ENCODE measurements at places on chromosomes 6 and 20. TPM values are rescaled to one million over a fixed set of nuclear protein-coding genes. Genes with fewer than 3 reads are reported as not detected.

- no peak for DNase-seq
Measured at GRCh38 chr20:51461306-51461705, 81.2 kb downstream of the NFATC2 start.

DNA sequence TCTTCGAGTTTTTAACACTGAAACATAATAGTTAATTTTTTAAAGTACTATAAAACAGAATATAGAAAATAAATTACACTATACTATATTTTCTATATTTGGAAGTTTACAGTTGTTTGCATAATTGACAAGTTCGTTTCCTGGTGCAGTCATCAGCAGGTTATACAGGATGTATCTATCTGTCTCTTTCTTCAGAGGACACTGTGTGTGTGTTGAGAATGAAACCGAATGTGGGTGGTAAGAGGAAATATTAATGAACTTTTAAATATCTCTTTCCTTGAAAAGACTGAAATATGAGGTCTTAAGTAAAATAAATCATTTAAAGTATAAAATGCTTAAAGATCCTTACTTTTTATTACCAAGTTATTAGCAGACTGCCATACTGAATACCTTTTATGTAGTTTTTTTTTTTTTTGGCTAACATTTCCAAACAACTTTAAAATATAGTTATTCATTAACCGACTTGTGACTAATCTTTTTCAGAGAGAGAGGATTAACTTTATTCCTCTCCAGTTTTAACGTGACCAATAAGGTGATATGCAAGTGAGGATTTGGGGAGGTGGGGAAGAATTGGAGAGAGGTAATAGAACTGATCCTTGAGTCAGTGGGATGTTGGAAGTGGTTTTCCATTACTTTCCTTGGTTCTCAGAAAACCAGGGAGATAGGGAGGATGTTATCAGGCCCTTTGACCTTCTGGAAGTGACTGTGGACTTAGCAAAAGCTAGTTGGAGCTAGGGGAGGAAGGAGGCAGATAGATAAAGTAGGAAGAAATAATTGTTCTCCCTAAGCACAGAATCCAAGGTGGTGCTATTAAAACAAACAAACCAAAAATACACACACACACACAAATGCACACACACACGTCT lies 380.0 kb upstream of the FLRT3 start:
- DNase-seq: no peak

Gene WFDC12
- total RNA-seq: not detected

DNA sequence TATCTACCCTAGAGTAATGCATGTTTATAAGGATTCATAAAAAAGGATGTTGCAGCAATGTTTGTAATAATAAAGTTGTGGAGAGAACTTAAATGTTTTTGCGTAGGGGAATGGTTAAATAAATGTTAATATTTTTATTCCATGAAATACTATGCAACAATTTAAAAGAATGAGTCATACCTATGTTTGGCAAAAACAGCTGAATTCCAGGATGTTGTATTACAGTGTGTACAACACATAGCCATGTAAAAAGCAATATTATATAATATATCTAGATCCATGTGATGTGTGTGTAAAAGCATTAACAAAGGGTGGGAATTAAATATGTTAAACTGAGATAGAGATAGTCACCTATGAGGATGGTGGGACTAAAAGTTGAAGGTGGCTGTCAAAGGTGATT lies 21.1 kb upstream of the PKIB start:
- DNase-seq: peak; percentile 19

DNA sequence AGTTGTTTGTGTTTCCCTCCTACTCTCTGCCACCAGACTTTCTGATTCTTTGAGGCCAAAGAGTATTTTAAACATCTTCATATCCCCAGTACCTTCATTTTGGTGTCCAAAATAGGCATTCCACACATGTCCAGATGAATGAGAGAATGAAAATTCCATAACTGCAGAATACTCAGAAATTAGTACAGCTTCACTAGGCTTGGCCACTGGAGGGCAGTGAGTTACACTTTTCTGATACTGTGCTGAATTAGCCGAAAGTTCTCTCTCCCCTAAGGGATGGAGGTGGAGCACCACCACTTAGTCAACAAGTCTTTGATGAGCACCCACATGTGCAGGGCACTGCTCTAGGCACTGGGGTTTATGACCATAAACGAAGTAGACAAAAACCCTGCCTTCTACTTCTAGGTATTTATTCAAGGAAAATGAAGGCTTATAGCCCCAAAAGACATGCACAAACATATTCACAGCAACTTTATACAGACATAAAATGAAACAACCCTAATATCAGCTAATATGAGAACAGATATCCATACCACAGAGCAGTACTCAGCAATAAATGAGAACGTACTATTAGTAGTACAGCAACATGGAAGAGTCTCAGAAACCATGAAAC lies 46.1 kb upstream of the TMEM217 start:
- DNase-seq: peak; percentile 64

DNA sequence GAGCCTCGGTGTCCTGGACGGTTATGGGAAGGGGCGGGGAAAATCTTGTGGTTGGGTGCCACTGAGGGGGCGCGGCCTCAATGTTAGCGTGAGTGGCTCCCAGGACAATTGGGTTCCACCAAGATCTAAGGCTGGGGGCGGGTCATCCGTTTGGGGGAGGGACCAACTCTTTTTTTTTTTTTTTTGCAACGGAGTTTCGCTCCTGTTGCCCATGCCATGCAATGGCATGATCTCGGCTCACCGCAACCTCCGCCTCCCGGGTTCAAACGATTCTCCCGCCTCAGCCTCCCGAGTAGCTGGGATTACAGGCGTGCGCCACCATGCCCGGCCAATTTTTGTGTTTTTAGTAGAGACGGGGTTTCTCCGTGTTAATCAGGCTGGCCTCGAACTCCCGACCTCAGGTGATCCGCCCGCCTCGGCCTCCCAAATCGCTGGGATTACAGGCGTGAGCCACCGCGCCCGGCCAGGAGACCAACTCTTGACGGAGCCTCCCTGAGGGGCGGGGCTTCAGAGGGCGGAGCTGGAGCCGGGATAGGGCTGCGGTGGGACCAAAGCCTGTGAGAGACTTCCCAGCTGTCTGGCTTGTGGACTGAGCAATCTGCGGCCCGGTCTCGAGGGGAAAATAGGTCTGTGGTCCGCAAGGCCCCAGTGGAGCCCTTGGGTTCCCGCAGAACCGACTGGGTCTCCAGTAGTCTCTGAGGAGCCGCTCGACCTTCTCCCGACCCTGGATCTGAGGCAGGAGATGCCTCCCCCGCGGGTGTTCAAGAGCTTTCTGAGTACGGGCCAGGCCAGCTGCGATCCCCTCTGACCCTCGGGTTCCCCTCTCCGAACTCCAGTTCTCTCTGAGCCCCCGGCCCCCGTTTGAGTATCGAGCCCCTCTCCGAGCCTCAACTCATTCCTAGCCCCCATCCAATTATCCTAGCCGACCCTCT lies 1.1 kb downstream of the SPAG4 start:
- DNase-seq: peak; percentile 91

Gene SLC26A8
- not detected for total RNA-seq

DNA sequence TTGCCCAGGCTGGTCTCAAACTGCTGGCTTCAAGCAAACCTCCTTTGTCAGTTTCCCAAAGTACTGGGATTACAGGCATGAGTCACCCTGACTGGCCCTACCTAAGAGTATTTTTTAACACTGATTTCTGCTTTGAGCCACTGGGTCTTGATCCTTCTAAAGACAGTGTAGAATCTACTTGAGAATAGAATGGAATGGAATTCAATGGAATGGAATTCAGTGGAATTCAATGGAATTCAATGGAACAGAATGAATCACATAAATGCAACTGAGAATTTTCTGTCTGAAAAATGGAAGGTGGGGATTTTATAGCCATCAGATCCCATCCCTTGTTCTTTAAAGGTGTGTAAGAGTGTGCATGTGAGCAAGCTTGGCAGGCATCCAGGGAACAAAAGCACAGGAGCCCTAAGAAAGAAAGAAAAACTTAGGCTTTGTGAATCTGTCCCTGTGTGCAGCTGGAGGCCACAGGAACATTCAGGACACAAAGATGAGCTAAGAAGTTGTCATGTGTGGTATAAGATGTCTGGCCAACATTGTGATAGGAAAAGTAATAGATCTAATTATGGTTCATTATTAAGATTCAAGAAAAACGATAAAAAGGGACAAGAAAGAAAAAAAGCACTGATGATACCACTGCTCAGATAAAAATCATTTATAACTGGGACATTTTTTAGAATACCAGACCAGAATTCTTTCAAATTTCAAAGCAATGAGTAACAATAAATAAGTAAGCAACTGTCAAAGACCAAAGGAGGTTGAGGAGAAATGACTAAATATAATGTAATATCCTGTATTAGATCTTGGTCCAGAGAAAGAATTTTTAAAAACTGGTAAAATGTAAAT lies 681.0 kb upstream of the GJE1 start:
- peak; percentile 70 for DNase-seq

DNA sequence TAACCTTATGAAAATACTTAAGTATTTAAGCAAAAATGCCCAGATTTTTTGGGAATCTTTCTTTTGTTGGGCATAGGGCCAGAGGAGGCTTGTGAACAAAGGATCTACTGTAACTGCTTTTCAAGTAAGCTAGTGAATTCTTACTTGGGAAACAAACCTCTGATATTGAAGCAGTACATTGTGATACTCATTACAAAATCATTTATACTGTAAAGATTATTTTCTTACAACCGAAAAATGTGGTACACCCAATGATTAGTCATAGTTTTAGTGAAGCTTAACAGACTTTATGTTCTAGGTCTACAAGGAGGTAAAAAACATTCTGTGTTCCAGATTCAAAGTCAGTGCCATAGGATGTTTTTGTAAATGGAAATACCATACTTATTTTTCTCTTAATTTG lies 272.9 kb upstream of the KCNQ5 start:
- DNase-seq: peak; percentile 29

Gene ANKRD6
- 5.6 TPM for total RNA-seq

GRCh38 chr20:5072756-5073659 lies 46.8 kb downstream of the PCNA start:
- DNase-seq: peak; percentile 98

Gene ZNF165
- 12.1 TPM for total RNA-seq

DNA sequence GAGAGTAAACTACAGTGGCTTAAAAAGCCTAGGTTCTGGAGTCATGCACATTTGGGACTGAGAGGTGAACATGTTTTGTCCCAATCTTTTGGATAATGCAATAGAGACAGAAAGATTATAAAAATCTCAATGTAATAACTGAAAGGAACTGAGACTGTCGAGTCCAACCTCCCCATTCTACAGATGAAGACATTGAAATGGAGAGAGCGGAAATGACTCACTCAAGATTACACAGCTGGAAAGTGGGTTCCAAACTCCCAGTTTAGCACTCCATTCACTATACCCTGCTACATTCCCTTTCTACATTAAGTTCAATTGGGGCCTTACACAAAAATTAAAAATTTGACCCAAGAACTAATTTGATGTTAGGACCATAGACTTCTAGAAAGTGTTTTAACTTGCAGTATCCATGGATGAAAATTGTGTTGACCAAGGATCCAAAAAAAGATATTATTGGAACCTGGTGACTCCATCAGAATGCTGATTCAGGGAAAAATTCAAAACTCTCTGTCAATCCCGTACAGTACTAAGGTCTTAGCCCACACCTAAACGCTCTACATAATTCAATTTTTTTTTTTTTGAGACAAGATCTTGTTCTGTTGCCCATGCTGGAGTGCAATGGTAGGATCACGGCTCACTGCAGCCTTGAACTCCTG lies 1.5 kb upstream of the ILRUN start:
- no peak for DNase-seq

Gene HDGFL1
- not detected for total RNA-seq

GRCh38 chr6:19857139-19857538 lies 20.0 kb downstream of the ID4 start:
- no peak for DNase-seq

DNA sequence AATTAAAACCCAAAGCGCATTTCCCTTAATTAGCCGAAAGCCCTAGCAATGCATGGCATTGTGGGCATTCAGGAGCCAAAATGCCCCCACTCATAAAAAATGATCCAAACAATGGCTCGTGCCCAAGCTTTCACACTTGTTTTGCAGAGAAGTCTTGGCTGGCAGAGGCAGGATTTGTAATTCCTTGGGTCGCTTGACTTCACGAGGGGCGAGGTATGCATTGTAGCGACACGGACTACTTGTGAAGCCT lies 613 bp upstream of the SASH1 start:
- DNase-seq: no peak

DNA sequence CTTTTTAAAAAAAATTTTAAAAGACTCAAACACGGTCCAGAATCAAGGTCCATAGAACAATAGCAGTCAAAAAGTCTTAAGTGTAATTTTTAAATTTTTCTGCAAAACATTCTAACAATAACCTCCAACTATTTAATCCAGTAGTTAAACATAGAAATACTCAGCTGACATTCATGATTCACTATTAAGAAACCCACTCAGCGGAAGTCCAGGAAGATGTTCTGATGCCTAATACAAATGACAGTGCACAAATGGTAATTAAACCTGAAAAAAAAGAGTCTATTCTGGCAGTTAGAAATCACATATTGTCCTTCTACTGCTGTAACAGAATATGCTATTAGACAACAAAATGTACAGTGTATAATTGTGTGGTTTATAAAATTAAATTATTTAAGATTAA lies 128.2 kb upstream of the BMP5 start:
- no peak for DNase-seq

GRCh38 chr6:26199773-26200764 lies 112.8 kb downstream of the HFE start:
- DNase-seq: peak; percentile 41

Gene SIRPB2
- total RNA-seq: 0.52 TPM

GRCh38 chr6:118333772-118334171 lies 214.3 kb upstream of the PLN start:
- no peak for DNase-seq

DNA sequence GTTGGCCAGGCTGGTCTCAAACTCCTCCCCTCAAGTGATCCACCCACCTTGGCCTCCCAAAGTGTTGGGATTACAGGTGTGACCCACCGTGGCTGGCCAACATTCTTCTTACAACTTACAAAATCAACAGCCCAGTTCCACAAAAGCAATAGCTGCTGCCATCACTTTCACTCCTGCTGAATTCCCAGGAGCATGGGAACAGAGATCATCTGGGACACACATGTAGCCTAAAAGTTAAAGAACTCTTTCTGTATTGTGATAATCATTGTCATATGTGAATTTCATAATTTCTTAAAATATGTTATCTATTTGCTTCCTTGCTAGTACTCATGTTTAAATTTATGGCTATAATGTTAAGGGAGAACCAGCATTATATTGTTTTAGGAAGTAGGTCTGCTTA lies 51.7 kb downstream of the NCOA6 start:
- no peak for DNase-seq

Gene EEF1A2
- total RNA-seq: 463 TPM

GRCh38 chr20:51528263-51529027 lies 14.1 kb downstream of the NFATC2 start:
- DNase-seq: no peak

- DNase-seq: peak; percentile 4
Measured at GRCh38 chr6:75791881-75792280, 42.8 kb downstream of the MYO6 start.

GRCh38 chr6:397604-398003 lies 6.1 kb downstream of the IRF4 start:
- DNase-seq: no peak

Gene MAPK13
- 41.4 TPM for total RNA-seq

- DNase-seq: peak; percentile 82
Measured at GRCh38 chr20:18224968-18225568, 63.3 kb upstream of the ZNF133 start.

Data from PC-3 (cell line).